Activated naive CD4-positive, alpha-beta T cell treated with anti-CD3 and anti-CD28 coated beads, Interleukin-2, amount 50 U/mL, for 72 hours (primary cell): ENCODE measurements at places on chromosomes 2 and 18. TPM values are rescaled to one million over a fixed set of nuclear protein-coding genes. Genes with fewer than 3 reads are reported as not detected.

GRCh38 chr2:109439390-109439786 is 174.4 kb downstream of the SEPTIN10 start:
- peak; percentile 7 for DNase-seq

The SCYGR4 gene
- not detected for total RNA-seq

GRCh38 chr2:16653799-16654198 is 11.8 kb downstream of the CYRIA start:
- DNase-seq, result no peak

The OTOF gene
- total RNA-seq, result 0.16 TPM

DNA sequence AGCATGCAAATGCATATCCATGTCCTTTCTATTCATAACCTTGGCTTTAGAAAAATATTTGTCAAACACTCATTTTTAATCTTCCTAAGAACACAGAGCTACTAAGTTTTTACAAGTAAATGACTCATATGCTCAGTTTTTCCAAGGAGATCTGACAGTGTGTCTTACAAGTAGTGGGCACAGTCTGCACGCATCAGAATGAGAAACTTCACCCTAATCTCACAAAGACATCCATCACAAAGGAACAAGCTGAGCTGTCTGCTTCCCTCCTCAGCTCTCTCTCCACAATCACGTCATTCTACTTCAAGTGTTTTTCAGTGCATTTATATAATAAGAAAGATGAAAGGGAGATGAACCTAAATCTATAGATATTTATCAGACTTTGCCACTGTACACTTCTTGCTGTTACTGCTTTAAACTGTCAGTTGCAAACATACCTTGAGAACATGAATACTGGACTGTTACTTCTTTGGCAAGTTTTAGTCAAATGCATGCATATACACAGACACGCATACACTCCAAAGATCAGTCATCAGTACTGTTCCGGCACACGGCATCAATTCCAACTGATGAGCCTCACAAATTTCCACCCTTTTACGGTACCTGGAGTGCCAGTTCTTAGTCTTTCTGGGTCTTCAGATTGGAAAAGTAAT is 75.7 kb downstream of the RBMS1 start:
- no peak for DNase-seq

The BOK gene
- total RNA-seq, result not detected

DNA sequence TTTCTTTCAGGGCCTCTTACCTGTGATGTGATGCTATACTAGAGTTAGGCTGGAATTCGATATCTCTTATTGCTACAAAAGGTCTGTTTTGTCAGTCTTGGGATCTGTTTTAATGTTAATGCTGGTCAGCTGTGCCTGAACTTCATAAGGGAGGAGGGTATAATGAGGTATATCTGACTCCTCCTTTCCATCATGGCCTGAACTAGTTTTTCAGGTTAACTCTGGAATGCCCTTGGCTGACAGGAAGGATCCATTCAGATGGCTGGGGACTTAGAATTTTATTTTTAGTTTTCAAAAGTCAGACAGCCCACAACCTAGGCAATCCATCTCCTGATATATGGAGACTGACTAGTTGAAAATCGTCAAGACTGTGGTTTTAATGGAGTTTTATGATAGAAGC is 35.9 kb upstream of the TBC1D8 start:
- no peak for DNase-seq

- no peak for DNase-seq
Observed at GRCh38 chr2:73983322-73984202, 1.1 kb upstream of the TET3 start.

DNA sequence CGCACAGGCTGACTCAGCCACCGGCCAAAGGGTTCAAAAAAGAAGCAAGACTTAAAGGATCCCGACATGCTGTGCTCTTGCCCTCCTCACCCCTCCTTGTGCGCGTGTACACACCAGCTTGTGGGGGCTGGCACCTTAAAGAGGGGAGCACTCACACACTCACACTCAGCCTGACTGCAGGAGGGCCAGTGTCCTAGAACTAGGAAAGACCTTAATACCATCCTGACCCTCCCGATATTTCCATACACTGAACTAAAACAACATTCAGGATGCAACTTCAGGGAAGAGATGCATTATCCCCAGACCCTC is 5.6 kb downstream of the PKDCC start:
- no peak for DNase-seq

GRCh38 chr18:79581406-79581805 is 98.2 kb upstream of the CTDP1 start:
- no peak for DNase-seq

- no peak for DNase-seq
Observed at GRCh38 chr2:117918608-117919007, 95.3 kb downstream of the CCDC93 start.

DNA sequence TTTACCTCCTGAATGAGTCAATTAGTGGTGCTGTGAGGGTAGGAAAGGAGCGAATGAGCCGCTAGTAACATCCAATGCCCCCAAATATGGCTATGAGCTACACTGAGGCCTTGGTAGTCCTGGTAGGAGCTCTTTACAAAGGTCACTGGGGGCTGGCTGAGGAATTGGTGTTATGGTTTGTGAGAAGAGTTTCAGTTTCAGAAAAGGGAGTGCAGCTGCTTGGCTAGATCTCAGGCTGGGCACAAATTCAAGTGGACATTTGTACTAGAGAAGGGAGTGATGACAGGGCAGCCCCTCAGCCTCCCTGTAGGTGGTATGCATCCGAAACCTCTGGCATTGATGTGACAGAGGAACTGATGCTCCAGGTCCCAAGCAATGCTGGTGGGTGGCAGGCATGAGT is 13.9 kb upstream of the PAIP2B start:
- no peak for DNase-seq

The SULT1C2 gene
- not detected for total RNA-seq

The EVX2 gene
- not detected for total RNA-seq

GRCh38 chr2:75586971-75587370 is 26.2 kb upstream of the EVA1A start:
- no peak for DNase-seq

DNA sequence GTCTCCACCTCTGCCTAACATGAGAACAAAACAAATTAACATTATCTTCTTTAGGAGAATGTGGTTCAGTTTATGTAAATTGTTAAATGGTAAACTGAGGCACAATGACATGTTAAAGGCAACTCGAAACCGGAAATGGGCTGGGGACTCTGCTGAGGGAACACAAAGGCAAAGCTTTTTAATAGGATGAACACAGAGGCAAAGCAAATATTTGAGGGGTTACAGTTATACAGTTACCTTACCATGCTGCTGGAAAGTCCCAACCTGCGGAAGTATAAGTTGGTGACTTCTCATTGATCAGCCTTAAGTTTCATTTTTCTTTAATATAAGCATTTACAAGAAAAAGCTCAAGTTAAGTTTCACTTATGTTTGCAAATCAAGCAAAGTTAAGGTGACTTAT is 195.0 kb downstream of the DLGAP1 start:
- DNase-seq, result no peak

The L3MBTL4 gene
- 0.55 TPM for total RNA-seq

GRCh38 chr2:190380962-190381412 is 27.2 kb upstream of the MFSD6 start:
- DNase-seq, result no peak

GRCh38 chr2:11753452-11753885 is 7.0 kb downstream of the LPIN1 start:
- DNase-seq, result no peak

- no peak for DNase-seq
Observed at GRCh38 chr2:120604767-120605166, 130.9 kb upstream of the GLI2 start.

The SNX17 gene
- 82.1 TPM for total RNA-seq

DNA sequence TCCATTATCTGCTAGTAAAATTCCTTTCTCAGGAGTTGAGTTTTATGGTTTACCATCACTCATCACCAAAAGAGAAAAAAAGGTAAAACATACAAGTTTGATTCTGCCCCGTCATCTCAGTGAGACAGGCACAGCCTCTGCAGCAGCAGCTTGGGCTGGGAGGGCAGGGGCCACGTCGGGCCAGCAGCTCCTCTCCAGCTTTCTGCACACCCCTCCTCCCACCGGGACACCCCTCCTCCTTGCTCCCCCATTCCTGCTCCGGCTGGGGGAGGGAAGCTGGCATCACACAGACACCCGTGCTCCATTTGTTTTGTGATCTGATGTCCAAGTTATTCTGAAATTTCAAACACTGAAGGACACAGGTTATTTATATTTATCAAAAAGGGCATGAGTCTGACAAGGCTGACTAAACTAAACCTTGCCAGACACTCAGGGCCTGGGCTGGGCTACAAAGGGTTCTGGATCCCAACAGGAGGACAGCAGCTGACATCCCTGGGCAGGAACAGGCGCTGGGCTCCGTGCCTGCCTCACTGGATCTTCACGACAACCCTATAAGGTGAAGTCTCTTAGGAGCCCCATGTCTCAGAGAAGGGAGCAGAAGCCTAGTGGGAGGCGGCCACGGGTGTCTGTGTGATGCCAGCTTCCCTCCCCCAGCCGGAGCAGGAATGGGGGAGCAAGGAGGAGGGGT is 71.4 kb downstream of the HDAC4 start:
- DNase-seq, result no peak

The SH2D6 gene
- 2.5 TPM for total RNA-seq

DNA sequence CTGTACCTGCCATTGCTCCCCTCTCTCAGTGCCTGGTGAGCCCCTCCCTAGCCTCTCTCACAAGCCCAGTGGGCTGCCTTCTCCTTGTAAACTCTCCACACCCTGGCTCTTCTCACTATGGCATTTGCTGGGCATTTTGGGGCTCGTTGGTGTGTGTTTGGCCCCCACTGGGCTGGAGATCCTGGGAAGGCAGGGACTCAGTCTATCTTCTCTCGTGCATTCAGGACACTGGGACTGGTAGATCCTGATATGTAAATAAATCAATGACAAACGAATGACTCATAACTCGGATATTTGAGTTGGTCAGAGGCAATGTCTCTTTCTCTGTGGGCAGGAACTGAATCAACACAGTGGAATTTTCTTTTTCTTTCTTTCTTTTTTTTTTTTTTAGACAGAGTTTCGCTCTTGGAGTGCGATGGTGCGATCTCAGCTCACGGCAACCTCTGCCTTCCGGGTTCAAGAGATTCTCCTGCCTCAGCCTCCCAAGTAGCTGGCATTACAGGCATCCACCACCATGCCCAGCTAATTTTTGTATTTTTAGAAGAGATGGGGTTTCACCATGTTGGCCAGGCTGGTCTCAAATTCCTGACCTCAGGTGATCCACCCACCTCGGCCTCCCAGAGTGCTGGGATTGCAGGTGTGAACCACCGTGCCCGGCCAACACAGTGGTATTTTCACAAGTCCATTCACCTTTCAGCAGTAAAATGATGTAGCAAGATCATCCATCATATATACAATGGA is 144.6 kb upstream of the SPRED2 start:
- no peak for DNase-seq

The UGT1A5 gene
- total RNA-seq, result not detected

The CKAP2L gene
- 55.6 TPM for total RNA-seq

- DNase-seq, result no peak
Observed at GRCh38 chr2:37549598-37549997, 121.8 kb downstream of the CDC42EP3 start.

DNA sequence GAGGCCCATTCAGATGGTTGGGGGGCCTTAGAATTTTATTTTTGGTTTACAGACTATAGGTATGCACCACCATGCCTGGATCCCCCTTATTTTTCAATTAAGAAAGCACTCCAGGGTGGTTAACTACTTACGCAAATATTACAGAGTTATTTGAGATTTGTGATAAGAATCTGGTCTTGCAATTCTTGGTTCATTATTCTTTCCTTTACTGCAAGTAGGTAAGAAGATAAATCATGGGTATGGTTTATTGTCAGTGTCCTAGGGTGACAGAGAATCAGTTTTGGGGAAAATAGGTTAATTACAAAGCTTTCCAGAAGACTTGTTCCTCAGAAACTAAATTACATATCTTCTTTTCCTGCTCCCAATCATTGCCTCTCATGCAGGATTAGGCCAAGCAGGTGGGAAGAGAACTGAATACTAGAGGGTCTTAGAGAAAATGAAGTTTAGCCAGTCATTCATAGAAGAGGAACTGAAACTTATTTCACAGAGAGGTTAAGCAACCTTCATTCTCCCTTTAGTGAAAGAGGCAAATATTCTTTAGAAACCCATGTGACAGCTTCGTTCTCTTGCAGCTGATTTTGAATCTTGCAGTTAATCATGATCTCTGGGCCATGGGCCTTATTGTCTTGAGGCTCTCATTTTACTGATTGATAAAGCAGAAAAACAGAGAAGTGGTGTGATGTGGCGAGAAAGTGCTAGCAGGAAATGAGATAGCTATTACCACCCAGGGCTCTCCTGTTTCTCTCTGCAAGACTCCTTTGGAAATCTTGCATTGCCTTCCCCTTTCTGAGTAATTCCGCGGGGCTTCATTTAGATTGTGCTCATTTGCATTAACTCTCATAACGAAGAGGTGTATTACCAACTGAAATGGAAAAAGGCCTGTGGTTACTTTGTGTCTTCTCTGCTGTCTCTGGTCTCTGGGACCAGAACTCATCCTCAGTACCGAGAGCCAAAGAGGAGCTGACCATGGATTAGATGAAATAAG is 44.8 kb upstream of the ARHGAP25 start:
- DNase-seq, result no peak

DNA sequence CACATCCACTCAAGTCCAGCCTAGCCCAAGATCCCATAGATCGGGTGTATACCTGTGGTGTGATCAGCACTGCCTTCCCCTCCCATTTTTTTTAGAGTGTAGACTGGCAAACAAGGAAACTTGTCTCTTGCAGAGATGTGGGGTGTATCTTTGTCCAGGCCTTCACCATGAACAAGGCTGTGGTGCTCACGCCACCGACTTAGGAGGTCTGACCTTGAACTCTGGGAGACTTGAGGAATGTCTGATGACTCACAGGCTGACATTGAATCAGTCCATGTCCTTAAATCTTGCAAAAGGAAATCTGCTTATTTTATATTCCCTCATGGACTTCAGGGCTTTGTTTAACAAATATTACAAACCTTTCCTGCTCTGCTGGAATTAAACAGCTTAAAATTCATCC is 4.5 kb upstream of the CTIF start:
- no peak for DNase-seq

- no peak for DNase-seq
Observed at GRCh38 chr2:85787981-85788340, 34.2 kb downstream of the ATOH8 start.

GRCh38 chr2:146979746-146980145 is 865.1 kb upstream of the ACVR2A start:
- no peak for DNase-seq

The MAPK4 gene
- total RNA-seq, result not detected

- no peak for DNase-seq
Observed at GRCh38 chr2:155907211-155907610, 425.3 kb downstream of the NR4A2 start.

DNA sequence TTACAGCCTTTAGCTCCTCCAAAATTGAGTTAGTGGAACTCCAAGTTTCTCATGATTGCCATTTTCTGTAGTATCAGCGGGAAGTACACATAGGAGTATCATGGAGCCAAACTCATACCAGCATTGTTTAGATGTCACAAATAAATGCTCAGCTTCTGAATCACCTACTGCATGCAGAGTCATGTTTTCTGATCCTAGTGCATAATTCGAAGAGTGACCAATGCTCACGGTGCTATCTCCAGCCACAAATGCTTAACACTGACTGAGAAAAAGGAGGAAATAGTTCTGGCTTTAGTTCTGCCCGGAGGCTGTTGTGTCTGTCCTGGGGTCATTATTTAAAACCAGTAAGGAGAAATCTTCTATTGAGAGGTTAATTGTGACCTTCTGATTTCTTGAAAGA is 45.4 kb upstream of the LRATD1 start:
- no peak for DNase-seq
